ENCODE measurements at places on chromosomes 16 and 17. TPM values are rescaled to one million over a fixed set of nuclear protein-coding genes. Genes with fewer than 3 reads are reported as not detected.

DNA sequence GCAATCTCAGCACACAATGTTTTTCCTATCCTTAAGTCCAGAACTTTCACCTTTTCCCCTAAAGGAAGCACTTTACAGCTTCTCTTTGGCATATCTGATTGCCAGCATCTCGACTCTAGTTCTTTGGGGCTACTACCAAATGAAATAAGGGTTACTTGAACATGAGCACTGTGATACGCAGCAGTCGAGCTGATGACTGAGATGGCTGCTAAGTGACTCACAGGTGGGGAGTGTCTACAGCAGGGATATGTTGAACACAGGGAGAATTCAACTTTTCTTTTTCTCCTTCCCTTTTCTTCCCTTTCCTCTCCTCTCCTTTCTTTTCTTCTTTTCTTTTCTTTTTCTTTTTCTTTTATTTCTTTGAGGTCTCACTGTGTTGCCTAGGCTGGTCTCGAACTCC, 334.8 kb downstream of the MAF start:
- peaks cover 18% of the 10 kb centered on the region for H3K27me3 ChIP-seq
- no peak for DNase-seq
- no peak overlapping the region for H3K4me3 ChIP-seq
- H3K4me1 ChIP-seq = peaks cover 13% of the 10 kb centered on the region
- no peak overlapping the region for H3K27ac ChIP-seq
- H3K36me3 ChIP-seq = no peaks in the 10 kb centered on the region

GRCh38 chr16:54164789-54165173, 121.8 kb downstream of the IRX3 start:
- DNase-seq = no peak
- H3K4me1 ChIP-seq = no peaks in the 10 kb centered on the region
- peaks cover 15% of the 10 kb centered on the region for H3K27me3 ChIP-seq
- no peaks in the 10 kb centered on the region for H3K36me3 ChIP-seq
- no peak overlapping the region for H3K4me3 ChIP-seq
- H3K27ac ChIP-seq = no peak overlapping the region

GCGR gene
- not detected for total RNA-seq

GRCh38 chr17:49521088-49521450, 26.0 kb downstream of the NGFR start:
- H3K27ac ChIP-seq = no peak overlapping the region
- H3K36me3 ChIP-seq = no peaks in the 10 kb centered on the region
- H3K27me3 ChIP-seq = peaks cover 23% of the 10 kb centered on the region
- H3K4me1 ChIP-seq = peaks cover 5% of the 10 kb centered on the region

DNA sequence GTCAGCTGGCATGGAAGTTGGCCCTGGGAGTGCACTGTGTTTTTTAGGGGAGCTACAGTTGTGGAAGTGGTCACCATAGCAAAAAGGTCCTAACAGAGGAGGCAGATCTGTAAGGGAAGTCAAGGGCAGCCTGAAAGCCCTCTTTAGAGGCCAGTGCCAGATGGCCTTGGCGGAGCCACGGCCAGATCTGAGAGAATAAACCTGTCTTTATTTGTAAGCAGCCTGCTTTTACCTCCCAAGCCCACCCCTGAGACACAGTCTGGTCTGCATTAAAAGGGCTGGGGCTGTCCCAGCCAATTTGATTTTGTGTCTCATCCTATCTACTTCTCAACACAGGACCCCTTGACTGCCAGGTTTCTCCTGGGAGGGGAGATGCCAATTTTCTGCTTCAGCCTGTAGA, 51.0 kb upstream of the NOL11 start:
- no peak for DNase-seq
- H3K36me3 ChIP-seq = no peaks in the 10 kb centered on the region
- H3K27me3 ChIP-seq = no peaks in the 10 kb centered on the region
- H3K27ac ChIP-seq = no peak overlapping the region
- H3K4me3 ChIP-seq = no peak overlapping the region
- peaks cover 8% of the 10 kb centered on the region for H3K4me1 ChIP-seq

GRCh38 chr17:82793974-82794630, 42.2 kb downstream of the TBCD start:
- H3K27me3 ChIP-seq = no peaks in the 10 kb centered on the region
- peaks cover 12% of the 10 kb centered on the region for H3K4me1 ChIP-seq
- H3K4me3 ChIP-seq = no peak overlapping the region
- H3K27ac ChIP-seq = no peak overlapping the region
- DNase-seq = peak; percentile 68

MPP2 gene
- total RNA-seq = 7.8 TPM

OR3A3 gene
- total RNA-seq = not detected

GRCh38 chr17:54372069-54372749, 528.4 kb upstream of the TOM1L1 start:
- no peak overlapping the region for H3K27ac ChIP-seq
- no peak for DNase-seq

BBS2 gene
- total RNA-seq = 47.0 TPM

- H3K4me3 ChIP-seq = no peak overlapping the region
- peaks cover 13% of the 10 kb centered on the region for H3K4me1 ChIP-seq
- no peak overlapping the region for H3K27ac ChIP-seq
- no peaks in the 10 kb centered on the region for H3K36me3 ChIP-seq
- peaks cover 15% of the 10 kb centered on the region for H3K27me3 ChIP-seq
These were observed 1.4 kb upstream of the WWOX start for GRCh38 chr16:78098087-78098486.

SLC38A8 gene
- not detected for total RNA-seq

DNA sequence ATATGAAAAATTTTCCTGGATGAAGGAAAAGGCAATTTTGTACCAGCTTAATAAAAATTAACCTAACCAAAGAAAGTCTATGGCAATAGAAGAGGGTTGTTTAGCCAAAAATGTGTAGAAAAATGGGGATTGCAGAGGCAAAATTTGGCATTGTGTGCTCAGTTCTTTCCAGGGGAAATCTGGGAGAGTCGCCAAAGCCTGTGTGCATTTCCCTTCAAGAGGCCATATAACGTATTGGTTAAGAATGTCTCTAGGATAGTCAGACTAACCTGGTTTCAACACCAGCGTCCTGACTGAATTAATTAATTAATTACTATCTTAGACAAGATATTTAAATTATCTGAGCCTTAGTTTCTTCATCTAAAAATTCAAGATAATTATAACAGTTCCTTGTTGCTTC, 44.8 kb upstream of the HLF start:
- H3K4me1 ChIP-seq = no peaks in the 10 kb centered on the region
- peaks cover 12% of the 10 kb centered on the region for H3K27me3 ChIP-seq
- H3K27ac ChIP-seq = no peak overlapping the region
- no peak overlapping the region for H3K4me3 ChIP-seq
- DNase-seq = no peak
- H3K36me3 ChIP-seq = no peaks in the 10 kb centered on the region

DNA sequence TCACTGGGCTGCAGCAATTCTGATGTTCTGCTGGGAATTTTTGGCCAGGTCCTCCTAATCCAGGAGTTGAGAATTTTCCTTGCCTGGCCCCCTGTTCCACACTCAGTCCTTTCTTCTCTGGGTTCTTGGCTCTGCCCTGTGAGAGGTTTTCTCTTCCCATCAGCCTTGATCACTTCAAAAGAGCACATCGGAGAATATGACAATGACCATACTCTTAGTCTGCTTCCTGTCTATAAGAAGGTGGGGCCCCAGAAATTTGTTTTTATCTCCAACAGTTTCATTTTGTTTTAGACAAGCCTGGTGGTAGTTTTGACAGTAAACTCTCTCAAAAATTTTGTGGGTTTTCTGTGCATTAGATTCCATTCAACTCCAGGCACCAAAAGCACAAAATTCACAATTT, 70.7 kb downstream of the C17orf67 start:
- DNase-seq = no peak
- H3K36me3 ChIP-seq = no peaks in the 10 kb centered on the region
- peaks cover 4% of the 10 kb centered on the region for H3K4me1 ChIP-seq
- no peak overlapping the region for H3K4me3 ChIP-seq
- H3K27ac ChIP-seq = no peak overlapping the region

PRR35 gene
- total RNA-seq = not detected

STAC2 gene
- total RNA-seq = 0.35 TPM

DNA sequence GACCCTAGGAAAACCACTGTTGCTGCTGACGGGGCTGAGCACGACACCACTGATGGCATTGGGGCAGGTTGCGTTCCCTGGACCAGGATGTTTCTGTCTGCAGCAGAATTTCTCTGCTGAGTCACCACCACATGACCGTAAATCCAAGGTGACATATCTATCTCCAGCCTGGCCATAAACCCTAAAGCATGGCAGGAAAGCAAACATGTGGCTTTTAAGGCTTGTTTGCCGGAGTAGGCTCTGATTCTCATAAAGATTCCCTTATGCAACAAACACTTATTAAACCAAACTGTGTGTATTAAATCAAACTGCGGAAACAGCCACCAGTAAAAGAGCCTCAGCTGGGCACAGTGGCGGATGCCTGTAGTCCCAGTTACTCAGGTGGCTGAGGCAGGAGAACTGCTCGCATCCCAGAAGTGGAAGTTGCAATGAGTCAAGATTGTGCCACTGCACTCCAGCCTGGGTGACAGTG, 17.3 kb downstream of the MPHOSPH6 start:
- peaks cover 17% of the 10 kb centered on the region for H3K36me3 ChIP-seq
- no peaks in the 10 kb centered on the region for H3K27me3 ChIP-seq
- H3K4me1 ChIP-seq = peaks cover 6% of the 10 kb centered on the region

DNA sequence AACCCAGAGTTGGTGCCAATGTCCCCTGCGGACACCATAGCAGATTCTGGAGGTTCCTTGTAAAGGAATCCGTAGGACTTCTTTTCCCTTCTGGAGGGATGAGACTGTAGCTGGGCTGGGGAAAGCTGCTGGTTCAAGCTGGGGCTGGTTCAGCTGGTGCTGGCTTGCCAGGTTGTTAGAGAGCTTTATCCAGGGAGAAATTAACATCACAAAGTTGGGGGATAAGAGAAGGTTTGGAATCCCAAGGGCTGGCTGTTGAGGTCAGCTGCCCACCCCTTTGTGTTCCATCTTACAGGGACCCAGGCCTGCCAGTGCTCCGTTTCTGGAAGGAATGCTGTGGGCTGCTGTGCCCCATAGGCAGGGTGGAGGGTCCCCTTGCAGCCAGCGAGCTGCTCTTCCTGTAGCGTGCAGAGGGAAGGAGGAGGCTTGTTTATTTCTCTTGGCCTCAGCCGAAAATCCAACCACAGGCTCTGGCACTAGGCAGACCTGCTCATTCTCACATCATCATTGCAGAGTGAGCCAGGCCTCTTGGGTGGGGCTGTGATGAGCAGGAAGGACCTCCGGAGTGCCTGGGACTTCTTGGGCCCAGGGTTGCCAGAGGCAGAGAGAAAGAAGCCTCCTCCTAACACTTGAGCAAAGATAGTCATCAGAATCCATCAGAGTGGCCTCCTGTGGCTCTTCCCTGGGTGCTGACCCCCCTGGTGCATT, 251.1 kb downstream of the SEC14L1 start:
- H3K27ac ChIP-seq = peak overlapping the region; percentile 97
- peaks cover 2% of the 10 kb centered on the region for H3K36me3 ChIP-seq
- no peaks in the 10 kb centered on the region for H3K27me3 ChIP-seq
- no peak for DNase-seq
- H3K4me3 ChIP-seq = peak overlapping the region; percentile 35

TM4SF5 gene
- total RNA-seq = not detected

DNA sequence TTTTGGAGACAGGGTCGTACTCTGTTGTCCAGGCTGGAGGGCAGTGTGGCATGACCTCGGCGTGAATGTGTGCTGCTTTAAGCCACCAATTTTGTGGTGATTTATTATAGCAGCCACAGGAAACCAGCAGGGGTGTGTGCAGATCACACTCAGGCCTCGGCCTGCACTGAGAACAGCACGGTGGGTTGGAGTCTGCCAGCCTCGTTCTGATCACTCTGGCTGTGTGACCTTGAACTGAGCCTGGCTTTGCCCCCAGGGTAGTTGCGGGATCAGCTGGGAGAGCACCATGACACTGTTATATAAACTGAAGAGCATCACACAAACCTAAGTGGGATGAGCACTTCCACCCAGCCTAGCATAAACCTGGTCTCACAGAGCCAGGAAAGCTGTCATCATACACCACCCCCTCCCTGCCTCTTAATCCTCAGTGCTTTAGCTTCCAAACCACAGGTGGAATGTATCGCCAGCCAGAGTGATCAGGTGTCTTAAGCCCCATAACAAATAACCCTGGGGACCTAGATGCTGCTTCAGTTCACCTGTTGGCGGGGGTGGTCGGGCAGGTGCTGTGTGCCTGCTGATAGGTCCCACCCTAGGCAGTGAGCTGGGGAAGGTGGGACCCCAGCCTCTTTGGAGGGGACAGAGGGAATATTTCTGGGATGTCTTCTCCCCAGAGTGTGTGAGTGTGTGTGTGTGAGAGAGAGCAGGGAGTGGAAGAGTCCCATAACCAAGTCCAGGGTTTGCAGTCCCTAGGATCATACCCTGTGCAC, 28.6 kb upstream of the NDRG4 start:
- H3K27me3 ChIP-seq = peaks cover 68% of the 10 kb centered on the region
- no peak overlapping the region for H3K4me3 ChIP-seq
- H3K4me1 ChIP-seq = no peaks in the 10 kb centered on the region
- H3K36me3 ChIP-seq = no peaks in the 10 kb centered on the region

GID4 gene
- total RNA-seq = 9.7 TPM

- H3K27me3 ChIP-seq = no peaks in the 10 kb centered on the region
- no peaks in the 10 kb centered on the region for H3K4me1 ChIP-seq
- no peaks in the 10 kb centered on the region for H3K36me3 ChIP-seq
- H3K27ac ChIP-seq = no peak overlapping the region
These were observed 42.0 kb upstream of the MMD start for GRCh38 chr17:55463600-55463999.

DNA sequence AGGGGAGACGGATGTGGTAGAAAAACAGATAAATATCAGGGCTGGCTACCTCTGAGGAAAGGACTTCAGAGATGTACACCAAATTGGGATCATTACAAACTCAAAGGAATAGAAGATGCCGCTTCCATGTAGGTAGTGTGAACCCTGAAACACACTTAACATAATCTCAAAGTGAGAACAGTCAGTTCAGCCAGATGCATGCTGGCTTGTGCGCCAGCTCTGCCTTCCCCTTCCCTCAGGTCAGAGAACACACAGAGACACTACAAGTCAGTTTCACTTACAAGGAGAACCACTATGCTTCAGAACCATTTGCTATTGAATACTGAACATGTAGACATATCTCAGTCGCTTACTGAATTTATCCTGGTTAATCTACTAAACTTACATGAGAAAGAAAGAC, 176.0 kb upstream of the AXIN2 start:
- no peak overlapping the region for H3K4me3 ChIP-seq
- no peak overlapping the region for H3K27ac ChIP-seq
- no peaks in the 10 kb centered on the region for H3K27me3 ChIP-seq
- peaks cover 11% of the 10 kb centered on the region for H3K36me3 ChIP-seq
- no peak for DNase-seq

- no peak overlapping the region for H3K27ac ChIP-seq
- H3K4me1 ChIP-seq = peaks cover 11% of the 10 kb centered on the region
- H3K4me3 ChIP-seq = peak overlapping the region; percentile 53
- no peak for DNase-seq
- no peaks in the 10 kb centered on the region for H3K36me3 ChIP-seq
These were observed 761 bp upstream of the MATCAP1 start for GRCh38 chr16:67184453-67184994.

All from chondrocyte (in vitro differentiated cells).